ENCODE measurements at places on chromosomes 5 and 9.

GRCh38 chr9:107945961-107946360 lies 456.4 kb upstream of the KLF4 start:
- DNase-seq: no peak

DNA sequence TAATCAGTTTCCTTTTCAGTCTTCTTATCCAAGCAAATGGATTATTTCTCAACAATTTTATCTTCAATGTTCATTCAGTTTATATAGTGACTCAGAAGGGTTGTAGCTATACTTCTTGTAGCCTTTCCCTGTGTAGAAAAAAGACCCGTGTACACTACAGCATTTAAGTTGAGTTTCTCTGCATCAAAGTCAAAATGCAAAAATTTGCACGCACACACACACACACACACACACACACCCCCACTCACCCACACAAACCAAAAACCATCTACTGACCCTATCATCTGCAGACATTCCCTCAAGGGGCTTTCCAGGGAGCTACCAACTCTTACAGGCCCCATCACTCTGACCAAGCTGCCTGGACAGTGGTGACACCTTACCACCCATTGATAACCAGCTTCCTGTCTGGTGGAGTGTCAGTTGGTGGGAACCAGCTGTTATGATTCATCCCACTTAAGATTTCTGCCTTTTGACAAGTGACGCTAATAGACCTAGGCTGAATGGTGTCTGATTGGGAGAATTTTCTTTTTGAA lies 12.2 kb upstream of the ELL2 start:
- DNase-seq: peak; percentile 31

- no peak for DNase-seq
These were observed 36.3 kb upstream of the LRRTM2 start for GRCh38 chr5:138911441-138911840.

DNA sequence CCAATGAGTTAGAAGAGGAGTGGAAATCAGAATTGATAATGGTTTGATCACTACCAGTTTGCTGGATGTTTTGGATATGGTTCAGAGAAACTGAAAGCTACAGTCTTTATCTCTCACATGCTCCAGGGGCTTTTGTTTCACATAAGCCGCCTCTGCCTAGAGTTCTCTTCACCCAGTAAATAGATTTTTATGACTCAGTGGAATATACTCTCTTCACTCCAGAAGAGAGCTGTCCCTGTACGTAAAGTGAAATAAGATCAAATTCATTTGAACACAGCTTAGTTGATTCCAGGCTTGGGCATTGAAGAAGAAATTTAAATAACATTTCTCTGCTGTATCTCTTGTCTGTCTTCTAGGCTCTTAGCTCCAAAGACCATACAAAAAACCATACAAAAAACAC lies 184.9 kb downstream of the TRPM3 start:
- DNase-seq: no peak

- no peak for DNase-seq
These were observed 83.5 kb downstream of the ARHGAP26 start for GRCh38 chr5:142853682-142854081.

DNA sequence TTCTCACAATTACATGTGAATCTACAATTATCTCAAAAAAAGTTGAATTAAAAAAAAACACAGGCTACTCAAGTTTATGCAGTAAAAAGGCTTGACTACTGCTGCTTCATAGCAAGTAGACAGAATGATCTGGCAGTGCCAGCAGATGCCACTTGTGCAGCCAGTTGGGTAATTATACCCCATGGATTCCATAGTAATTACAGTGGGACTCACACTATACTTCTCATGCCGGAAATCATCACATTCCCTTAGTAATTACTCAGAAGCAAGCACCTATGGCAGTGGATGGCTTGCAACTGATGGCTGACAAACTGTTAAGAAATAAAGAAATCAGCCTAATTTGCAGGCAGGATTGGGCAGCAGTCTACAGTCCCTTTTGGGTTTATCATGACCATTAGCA lies 463.2 kb upstream of the KLF4 start:
- DNase-seq: no peak

GRCh38 chr9:123368536-123369153 lies 12.6 kb downstream of the CRB2 start:
- DNase-seq: no peak

DNA sequence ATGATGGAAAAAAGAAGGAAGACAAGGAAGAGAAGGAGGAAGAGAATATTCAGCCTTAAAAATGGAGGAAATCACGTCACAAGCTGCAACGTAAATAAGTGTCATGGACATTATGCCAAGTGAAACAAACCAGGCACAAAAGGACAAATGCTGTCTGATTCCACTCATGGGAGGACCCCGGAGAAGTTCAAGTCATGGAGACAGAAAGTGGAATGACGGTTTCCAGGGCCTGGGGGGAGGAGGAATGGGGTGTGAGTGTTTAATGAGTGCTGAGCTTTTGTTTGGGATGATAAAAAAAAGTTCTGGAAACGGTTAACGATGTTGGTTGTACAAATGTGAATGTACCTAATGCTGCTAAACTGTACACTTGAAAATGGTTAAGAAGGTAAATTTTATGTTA lies 439.5 kb downstream of the GADD45G start:
- DNase-seq: no peak

DNA sequence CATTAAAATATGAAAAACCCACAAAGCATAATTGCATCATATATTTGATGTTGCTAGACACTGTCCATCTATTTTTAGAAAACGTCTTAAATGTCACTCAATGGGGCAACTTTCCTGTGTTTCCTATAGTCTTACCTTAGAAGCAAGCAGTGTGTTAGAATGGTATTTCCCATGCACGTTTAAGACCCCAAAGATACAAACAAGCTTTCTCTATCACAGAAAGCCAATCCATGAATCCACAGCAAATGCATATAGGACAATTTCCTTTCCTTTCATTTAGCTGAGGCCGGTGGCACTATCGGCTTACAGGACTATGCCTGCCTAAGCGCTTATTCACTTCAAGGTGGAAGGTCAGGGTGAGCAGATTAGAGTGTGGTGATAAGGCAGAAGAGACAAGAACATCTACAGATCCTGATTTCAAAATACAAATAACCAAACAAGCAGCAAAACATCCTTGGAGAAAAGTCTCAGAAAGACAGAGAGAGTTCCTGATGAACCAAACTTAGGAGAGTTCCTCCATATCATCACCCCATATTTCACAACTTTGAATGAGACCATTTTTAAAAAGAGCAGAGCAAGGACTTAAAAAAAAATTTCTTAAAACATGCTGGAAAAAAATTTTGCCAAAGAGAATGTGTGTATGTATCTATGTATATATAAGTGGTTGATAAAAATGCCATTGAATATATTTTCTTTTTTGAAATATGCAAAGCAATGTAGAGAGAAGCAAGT lies 57.2 kb downstream of the MEF2C start:
- DNase-seq: no peak

DNA sequence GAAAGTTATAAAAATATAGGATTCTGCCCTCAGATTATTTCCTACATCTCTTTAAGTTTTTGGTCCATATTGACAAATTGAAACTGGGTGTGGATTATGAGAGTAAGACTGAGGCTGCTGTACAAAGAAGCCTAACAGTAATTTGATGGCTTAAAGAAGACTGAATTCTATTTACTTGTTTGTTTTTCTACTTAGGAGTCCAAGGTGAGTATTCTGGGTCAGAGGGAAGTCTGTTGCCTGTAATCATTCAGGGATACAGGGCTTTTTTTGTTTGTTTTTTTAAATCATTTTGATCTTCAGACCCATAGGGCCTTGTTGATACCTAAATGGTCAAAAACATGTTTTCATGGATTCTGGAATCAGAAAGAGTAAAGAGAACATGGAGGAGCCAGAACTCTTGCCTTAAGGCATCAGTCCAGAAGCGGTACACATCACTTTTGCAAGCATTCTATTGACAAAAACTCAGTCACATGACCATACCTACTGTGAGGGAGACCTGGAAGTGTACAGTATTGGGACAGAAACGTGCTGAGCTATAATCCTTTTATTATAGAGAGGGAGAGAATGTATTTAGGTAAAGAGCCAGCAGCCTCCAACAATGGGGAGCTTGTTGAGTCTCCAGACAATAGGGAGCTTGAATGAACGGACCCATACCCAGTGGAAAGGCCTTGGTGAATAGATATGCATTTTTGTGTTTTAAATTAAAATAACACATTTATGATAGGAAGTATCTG lies 102.7 kb downstream of the LRRC70 start:
- DNase-seq: no peak

DNA sequence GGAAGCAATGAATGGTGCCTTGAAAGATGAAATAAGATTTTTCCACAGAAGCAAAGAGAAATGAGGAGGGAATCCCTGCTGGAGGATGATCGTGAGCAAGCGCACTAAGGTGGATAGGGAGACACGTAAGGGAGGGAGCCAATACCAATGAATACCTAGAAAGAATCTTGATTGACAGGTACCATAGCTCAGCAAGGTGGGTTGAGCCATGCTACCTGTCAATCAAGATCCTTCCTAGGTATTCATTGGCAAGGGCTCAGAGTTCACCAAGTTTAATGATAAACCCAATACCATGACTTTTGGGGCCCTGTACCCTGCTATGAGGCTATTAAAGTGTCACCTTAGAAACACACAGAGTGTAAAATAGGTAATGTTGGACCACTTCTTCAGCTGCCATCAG lies 226.8 kb downstream of the GRIA1 start:
- DNase-seq: no peak

DNA sequence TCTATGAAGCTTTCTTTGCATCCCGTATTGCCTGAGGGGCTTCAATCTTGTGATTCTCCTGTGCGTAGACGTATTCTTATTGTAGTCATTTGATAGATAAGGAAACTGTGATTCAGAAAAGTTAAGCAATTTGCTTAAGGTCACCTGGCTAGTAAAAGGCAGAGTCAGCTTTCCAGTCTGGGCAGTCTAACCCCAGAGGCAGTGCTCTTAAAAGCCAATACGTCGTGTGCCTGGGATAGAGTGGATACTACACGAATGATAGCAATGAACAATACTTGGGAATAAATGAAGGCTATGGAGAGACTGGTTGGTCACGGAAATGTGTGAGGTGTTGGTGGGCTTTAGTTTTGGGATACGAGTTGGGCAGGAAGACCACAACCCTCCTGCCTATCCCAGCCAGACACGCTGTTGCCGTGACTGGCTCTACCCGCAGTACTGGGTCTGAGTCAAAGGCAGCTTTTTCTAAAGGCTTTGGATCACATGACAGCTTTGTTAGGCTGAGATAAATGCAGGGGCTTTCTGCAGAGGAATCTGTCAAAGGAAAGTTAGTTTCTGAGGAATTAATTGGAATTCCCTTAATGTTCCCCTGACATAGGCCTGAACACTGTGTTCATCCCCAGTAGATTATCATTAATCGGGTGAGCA lies 302.6 kb downstream of the KIF4B start:
- DNase-seq: no peak

GRCh38 chr5:134437847-134438581 lies 26.3 kb upstream of the CDKN2AIPNL start:
- DNase-seq: no peak

- no peak for DNase-seq
These were observed 4.5 kb upstream of the OTP start for GRCh38 chr5:77642738-77643653.

GRCh38 chr5:163660486-163660885 lies 155.1 kb downstream of the MAT2B start:
- no peak for DNase-seq

DNA sequence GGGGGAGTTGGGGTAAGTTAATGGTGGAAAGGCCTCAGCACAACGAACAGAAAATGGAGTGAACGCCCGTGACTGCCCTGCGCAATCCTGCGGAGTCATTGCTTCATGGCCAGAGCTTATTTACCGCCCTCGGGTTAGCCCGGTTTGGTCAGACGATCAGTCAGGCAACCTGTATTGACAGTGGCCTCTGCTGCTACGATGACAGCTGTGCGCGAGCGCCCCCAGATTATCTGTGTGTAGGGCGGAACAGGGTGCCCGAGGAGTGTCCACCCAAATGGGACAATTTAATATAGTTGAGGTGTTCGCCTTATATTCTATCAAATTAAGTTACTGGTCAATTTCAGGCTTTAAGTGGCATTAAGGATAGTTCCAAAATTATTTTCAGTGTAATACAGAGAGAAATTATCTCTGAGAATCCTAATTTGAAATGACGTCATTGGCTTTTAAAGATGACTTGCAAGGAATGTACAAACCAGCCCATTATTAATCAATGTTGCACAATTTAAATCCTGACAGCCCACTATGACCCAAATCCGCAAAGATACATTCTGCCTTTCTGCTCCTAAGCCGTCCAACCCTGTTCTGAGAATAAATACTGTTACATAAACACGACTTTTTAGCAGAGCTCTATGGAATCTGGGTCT lies 879 bp upstream of the UBQLN1 start:
- peak; percentile 49 for DNase-seq

DNA sequence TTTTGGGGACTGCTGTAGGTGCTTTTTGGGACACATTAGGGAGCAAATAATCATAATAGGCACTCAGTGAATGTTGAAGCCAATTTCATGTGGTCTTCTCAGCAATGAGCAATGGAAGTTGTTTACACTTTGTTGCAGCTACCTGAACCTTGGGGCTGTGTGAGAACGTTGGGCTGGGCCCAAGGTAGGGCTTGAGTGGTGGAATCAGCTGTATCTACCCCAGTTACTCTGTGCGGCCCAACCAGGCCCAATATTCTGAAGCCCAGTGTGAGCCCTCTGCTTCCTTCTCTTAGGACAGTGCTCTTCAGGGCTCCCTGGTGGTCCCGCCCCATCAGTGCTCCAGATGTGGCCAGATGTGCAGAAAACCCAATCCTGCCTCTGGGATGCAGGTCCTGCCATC lies 38.4 kb downstream of the MAST4 start:
- no peak for DNase-seq

GRCh38 chr9:123555646-123556045 lies 199.6 kb downstream of the CRB2 start:
- DNase-seq: no peak

GRCh38 chr5:178387061-178387855 lies 154.7 kb upstream of the PHYKPL start:
- no peak for DNase-seq

- DNase-seq: no peak
These were observed 317.2 kb downstream of the IRX1 start for GRCh38 chr5:3912790-3913189.

- no peak for DNase-seq
These were observed 396.1 kb upstream of the CCNG1 start for GRCh38 chr5:163041254-163041653.

DNA sequence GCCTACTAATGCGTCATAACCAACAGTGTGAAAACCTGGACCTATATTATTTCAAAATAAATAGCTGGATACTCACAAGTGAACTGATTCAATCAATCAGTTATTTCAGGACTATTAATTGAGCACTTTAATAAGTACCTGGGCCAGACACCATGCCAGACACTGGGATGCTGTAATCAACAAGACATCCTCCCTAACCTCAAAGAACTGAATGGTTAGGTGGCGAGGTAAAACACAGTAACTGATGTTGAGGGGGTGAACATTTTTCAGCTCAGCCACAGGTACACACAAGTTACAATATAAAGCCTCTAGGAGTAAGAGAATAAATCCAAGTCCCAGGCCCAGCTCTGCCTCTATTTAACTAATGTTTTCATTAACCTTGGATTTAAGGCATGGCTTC lies 24.0 kb downstream of the CDH6 start:
- DNase-seq: no peak

DNA sequence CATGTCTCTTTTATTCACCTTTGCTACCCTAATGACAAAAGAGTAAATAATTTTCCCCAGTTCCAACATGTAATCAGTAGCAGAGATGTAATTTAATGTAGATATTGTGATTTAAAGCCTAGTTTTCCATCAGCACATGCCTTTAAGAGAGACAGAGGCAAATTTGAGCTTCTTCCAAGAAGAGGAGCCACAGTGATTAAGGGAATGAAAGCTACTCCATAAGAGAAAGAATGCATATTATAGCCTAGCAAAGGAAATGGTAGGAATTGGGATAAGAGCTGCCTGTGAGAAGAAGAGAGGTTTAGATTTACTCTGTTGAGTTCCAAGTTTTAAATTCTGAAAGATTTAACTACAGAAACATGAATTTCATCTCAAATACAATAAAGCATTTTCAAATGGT lies 591.0 kb upstream of the DMAC1 start:
- DNase-seq: no peak

Data from stimulated activated CD8-positive, alpha-beta memory T cell treated with anti-CD3 and anti-CD28 coated beads, Interleukin-7, amount 100 ng/mL, for 4 hours (primary cell).